CD4-positive, alpha-beta T cell treated with Interleukin-17A for 4 hours (primary cell): ENCODE measurements at places on chromosomes 12 and 14.
A peak's percentile ranks its signal among the peaks of the same experiment; 100 is the strongest.

- DNase-seq, result no peak
Observed at GRCh38 chr14:51035611-51036192, 59.2 kb downstream of the TRIM9 start.

- DNase-seq, result no peak
Observed at GRCh38 chr12:45668641-45669040, 60.9 kb upstream of the ARID2 start.

DNA sequence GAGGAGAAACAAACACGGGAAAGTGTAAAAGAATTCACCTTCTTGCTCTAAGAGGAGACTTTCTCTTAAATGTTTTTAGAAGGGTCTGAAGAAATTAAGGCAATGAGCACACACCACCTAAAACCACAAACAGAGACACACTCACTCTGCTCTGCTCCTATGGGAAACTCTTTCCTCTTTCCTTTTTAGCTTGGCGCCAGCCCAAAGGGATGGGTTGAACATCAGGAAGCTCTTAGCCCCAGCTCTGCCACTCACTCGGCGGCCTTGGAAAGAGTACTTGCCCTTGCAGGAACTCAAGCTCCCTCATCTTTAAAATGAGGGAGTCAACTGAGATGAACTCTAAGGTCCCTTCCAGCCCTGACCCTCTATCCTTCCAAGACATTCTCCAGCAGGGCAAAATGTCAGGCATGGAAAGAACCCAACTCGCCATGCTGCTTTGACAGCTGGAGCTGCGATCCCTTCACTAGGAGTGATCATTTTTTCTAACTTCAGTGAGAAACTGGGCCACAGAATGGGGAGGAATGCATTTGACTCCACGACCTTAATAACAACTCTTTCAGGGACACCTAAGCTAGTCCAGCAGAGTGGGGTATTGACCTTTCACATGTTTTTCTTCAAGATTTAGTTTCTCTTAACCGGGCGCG lies 980 bp upstream of the RNASE8 start:
- no peak for DNase-seq

DNA sequence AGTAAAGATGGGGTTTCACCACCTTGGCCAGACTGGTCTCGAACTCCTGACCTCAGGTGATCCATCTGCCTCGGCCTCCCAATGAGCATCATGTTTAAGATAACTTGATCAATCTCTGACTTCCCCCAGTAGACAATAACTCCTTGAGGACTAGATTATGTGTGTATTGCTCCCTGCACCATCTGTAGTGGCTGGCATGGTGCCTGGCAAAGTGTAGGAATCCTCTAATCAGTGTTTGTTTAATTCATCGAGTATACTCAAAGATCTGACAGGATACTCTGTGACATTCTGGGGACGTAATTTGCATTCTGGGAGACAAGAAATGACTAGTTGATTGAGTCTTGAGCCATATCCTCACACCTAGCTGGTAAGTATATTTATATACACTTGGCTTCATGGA lies 873.5 kb upstream of the TMEM132C start:
- no peak for DNase-seq

DNA sequence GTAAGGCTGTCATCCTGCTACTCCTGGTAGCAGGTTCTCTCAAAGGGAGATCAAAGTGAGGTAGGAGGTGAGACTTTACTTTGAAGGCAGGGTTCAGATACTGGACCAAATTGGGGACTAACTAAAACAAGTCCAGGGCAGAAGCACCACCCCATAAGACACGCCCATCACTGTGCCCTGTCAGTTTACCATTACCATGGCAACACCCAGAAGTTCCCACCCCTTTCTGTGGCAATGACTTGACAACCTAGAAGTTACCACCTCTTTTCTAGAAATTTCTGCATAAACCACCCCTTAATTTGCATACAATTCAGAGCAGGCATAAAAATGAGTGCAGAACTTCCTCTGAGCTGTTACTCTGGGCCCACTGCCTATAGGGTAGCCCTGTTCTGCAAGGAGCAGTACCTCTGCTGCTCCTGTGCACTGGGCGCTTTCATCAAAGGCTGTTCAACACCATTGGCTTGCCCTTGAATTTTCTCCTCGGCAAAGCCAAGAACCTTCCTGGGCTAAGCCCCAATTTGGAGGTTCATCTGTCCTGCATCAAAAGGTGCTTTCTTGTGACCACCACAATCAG lies 64.8 kb upstream of the MAX start:
- no peak for DNase-seq

DNA sequence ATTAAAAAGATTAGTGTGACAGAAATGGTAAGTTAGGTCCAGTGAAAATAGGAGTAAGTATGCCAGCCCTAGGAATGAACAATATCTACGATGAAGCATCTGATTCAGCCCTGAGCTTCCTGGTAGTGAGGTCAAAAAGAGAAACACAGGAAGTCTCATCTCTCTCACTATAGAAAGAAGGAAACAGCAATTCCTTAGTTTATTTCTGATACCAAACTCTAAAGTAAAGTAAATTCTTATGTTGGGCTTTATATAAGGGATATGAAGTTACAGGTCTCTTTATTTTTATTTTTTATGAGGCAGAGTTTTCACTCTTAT lies 76.7 kb upstream of the RFLNA start:
- DNase-seq, result no peak

GRCh38 chr12:125129179-125129571 lies 63.9 kb downstream of the AACS start:
- no peak for DNase-seq

GRCh38 chr14:54796961-54797360 lies 105.7 kb downstream of the GCH1 start:
- DNase-seq, result no peak

GRCh38 chr14:69755784-69756183 lies 11.2 kb upstream of the SRSF5 start:
- peak; percentile 10 for DNase-seq

GRCh38 chr14:75252254-75252837 lies 26.3 kb upstream of the FOS start:
- DNase-seq, result no peak
